ENCODE measurements at places on chromosomes 4 and X.
A peak's percentile ranks its signal among the peaks of the same experiment; 100 is the strongest.

- DNase-seq, result no peak
Observed at GRCh38 chr4:138954428-138954827, 61.2 kb upstream of the NOCT start.

GRCh38 chrX:77786365-77786680 is 307 bp upstream of the ATRX start:
- no peak for DNase-seq

DNA sequence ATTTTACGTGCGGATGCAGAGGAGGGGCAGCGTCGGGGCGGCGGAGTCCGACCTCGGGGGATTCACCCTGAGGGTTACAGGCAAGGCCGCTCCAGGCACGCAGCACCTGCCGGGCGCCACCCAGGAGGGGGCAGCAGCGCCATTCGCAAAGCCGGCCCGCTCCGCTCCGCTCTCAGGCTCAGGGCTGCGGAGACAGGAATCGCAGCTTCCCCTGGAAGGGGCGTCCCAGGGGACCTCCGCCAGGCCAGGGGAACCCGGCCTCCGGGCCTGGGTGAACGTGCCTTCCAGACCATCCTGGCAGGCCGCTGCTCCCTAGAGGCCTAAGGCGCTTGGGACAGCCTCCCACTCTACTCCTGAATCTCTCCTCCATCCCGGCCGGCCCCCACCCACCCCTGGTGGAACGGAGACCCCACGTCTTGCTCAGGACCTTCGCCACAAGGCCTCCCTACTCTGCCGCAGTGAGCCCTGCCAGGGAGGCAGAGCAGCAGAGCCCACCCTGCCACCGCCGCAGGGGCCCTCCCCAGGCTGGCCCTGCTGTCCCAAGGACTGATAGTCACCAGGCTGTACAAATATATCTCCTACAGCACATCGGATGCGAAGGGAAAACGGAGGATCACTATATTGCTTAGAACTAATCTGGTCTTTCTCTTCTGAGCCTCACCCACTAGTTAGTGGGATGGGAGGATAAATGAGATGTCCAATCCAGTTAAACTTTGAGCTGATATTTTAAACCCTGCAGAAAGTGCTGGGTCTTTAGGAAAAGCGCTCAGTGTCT is 115.0 kb downstream of the SMIM20 start:
- DNase-seq, result peak; percentile 87

- no peak for DNase-seq
Observed at GRCh38 chr4:152705903-152706302, 26.1 kb upstream of the TMEM154 start.

DNA sequence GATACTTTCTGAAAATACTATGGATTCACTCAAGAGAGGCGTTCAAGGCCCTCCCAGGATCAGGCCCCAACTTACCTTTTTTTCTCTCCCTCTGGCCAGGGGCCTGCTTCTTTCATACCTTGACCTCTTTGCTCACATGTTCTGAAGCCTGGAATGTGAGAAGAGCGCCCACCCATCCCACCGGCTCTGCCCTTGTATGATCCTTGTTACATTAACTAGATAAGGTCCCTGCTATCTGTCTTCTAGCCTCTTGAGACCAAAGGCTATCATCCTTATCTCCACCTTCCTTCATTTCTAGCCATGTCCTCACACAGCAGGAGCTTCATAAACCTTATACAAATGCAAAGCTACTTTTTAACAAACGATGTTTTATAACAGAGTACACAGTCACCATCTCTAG is 45.9 kb downstream of the PROM1 start:
- no peak for DNase-seq

All from activated T-cell treated with anti-CD3 and anti-CD28 coated beads, Interleukin-2, amount 50 U/mL, for 24 hours (primary cell).